T-helper 22 cell (primary cell): ENCODE measurements at places on chromosomes 6 and 20.
A peak's percentile ranks its signal among the peaks of the same experiment; 100 is the strongest.

DNA sequence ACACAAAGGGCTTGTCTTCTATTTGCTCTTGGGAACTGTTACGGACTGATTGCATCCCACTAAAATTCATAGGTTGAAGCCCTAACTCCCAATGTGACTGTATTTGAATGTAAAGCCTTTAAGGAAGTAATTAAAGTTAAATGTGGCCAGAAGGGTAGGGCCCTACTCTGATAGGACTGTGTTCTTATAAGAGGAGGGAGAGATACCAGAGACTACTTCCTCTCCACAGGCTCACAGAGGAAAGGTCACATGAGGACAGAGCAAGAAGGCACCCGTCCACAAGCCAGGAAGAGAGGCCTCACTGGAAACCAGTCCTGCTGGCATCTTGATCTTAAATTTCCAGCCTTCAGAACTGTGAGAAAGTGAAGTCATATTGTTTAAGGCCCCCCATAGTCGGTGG lies 211.9 kb downstream of the CDH26 start:
- no peak for DNase-seq

- DNase-seq: no peak
Observed at GRCh38 chr6:119129968-119130484, 51.6 kb upstream of the FAM184A start.

GRCh38 chr6:159107451-159108260 lies 61.5 kb upstream of the FNDC1 start:
- DNase-seq: peak; percentile 70

DNA sequence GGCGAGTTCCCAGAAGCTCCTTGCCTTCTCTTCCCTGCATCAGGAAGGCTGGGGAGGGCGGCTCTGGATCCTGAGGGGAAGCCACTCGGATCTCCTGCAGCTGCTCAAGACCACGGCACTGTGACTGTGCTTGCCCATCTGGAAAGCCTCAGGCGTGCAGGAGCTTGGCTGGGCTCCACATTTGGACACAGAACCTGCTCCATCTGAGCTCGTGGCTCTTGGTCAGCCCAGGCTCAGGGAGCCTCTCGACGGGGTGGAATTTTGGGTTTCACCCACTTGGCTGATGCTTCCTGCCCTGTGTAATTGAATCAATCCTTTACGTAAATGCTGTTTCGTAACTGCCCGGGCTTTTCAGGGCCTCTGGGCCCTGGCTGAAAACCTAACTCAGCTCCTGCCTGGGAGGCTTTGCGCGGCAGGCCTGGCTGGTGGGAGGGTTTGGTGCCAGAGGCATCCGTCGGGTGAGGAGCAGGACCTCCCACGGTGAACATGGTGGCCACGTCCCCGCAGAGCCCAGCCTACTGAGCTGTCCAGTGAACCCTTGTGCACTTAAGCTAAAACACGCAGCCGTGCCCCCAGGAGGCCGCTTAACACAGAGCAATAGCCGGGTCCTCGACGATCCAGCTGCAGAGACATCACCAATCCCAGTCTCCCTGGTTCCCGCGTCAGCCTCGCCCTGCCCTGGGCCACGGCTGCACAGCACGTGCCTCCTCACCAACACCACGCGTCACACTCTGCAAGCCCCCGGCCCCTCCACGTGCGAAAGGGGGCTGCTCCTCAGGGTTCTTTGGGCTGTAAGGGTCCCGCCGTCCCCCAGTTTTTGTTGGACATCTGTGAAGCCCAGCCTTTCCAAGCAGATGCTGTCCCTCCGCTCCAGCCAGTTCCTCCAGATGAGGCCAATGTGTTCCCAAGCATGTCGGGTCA lies 241.0 kb downstream of the DLL1 start:
- no peak for DNase-seq

GRCh38 chr6:113481910-113482309 lies 375.2 kb upstream of the MARCKS start:
- DNase-seq: no peak

DNA sequence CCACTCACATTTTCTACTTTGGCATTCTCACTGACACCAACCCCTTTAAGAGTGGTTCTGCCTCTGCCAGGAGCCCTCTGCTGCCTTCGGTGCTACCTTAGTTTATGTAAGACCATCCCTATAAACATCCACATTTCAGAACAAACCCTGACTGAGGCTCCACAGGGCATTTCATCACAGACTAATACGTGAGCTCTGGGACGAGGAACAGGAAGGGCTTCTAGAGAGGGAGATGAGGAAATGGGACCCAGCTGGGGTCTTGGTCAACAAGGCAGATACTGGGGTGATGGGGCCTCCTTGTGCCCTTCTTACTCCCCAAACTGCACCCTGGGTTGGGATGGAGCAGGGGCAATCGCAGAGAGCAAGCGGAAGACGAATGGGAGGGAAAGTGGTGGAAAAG lies 86.5 kb upstream of the FYN start:
- DNase-seq: no peak

DNA sequence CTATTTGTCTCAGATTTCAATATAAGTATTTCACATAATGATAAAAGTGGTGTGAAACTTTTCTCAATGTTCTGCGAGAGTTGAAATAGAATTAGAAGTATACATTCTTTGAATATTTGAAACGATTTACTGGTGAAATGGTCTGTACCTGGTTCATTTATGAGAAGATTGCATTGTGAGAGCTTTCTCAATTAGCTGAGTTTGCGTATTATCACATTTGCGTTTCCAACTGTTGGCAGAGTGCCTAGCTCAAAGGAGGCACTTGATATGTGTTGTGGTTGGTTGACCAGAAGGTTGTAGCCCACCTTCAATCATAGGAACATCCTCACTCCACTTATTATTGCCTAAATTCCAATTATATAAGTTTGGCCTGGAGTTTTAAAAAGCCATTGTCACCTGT lies 58.8 kb upstream of the EXOC2 start:
- DNase-seq: no peak

GRCh38 chr20:9286501-9287461 lies 217.9 kb downstream of the PLCB4 start:
- no peak for DNase-seq

DNA sequence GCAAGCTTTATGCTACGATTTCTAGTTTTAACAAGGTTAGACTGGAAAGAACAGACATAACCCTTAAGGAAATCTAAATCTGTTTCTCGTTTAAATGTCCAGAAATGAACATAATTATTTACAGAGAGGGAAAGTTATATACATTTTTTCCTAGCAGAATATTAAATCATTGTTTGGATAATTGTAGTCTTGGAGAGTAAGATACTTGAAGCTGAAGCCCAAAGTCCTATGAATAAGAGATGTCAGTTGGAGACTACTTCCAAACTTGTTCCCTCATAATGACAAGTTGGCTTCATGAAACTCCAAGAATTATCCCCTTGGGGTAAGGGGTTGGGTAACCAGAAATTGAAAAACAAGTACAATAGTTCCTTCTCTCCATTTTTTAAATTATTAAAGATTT lies 911.1 kb upstream of the MAN1A1 start:
- DNase-seq: no peak

- DNase-seq: no peak
Observed at GRCh38 chr6:9523462-9523861, 891.4 kb downstream of the TFAP2A start.

DNA sequence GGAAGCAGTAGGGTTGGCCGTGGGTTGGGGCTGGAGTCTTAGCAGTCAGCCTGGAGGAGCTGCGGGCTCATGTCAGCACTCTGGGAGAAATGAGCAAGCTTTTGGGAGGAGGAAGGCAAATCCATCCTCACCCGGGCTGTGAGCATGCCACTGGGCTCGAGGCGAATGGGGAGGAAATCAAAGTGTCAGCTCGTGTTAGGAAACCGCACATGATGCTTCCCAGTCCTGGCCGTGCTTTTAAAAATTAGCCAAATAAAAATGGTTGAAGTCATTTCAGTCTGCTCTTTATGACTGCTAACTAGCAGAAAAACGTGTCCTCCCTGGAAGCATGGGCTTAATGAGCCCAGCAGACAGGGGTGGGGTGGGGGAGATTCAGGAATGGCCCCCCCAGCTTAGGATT lies 98.1 kb downstream of the NFATC2 start:
- no peak for DNase-seq

GRCh38 chr6:129936329-129937165 lies 75.4 kb upstream of the TMEM244 start:
- peak; percentile 4 for DNase-seq
